NAMALWA (cell line): ENCODE measurements at places on chromosomes 11 and 22.

DNA sequence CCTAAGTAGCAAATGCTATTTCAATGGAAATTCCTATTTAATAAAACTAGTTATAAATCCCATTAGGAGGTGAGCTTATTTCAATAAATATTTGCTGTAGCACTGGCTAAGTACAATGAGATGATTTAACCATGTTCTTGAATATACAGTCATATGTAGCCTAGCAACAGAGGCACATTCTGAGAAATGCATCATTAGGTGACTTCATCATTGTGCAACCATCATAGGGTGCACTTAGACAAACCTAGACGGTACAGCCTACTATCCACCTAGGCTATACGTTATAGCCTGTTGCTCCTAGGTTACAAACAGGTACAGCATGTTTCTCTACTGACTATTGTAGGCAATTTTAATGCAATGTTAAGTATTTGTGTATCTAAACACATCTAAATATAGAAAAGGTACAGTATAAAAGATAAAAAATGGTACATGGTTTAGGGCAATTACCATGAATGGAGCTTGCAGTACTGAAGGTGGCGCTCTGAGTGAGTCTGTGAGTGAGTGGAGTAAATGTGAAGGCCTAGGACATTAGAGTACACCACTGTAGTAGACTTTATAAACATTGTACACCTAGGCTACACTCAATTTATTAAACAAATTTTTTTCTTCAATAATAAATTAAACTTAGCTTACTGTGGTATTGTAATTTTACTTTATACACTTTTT lies 350.1 kb downstream of the CASP12 start:
- DNase-seq, result peak; percentile 17

DNA sequence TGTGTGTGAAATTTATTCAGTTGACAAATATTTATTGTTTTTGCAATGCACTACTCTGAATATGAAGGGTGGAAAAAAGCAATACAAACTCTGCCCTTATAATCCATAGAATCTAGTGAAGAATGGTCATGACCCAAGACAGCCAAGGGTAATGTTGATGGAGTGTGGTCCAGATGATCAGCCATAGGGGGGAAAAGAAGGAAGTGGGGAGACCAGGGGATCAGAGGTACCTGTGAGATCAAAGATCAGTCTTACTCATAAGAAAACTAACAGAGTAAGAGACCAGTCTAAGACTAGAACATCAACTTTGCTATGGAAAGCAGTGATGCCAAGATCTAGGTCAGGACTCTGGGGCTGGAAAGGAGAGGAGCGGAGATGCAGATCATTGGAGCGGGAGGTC lies 47.0 kb upstream of the ETS1 start:
- DNase-seq, result no peak

GRCh38 chr11:110242188-110242587 lies 54.2 kb downstream of the RDX start:
- no peak for DNase-seq

DNA sequence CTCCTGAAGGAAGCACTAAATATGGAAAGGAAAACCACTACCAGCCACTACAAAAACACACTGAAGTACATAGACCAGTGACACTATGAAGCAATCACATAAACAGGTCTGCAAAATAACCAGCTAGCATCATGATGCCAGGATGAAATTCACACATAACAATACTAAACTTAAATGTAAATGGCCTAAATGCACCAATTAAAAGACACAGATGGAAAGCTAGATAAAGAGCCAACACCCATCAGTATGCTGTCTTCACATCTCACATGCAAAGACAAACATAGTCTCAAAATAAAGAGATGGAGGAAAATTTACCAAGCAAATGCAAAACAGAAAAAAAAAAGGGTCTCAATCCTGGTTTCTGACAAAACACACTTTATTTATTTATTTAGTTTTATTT lies 171.7 kb downstream of the TTC28 start:
- DNase-seq, result no peak

DNA sequence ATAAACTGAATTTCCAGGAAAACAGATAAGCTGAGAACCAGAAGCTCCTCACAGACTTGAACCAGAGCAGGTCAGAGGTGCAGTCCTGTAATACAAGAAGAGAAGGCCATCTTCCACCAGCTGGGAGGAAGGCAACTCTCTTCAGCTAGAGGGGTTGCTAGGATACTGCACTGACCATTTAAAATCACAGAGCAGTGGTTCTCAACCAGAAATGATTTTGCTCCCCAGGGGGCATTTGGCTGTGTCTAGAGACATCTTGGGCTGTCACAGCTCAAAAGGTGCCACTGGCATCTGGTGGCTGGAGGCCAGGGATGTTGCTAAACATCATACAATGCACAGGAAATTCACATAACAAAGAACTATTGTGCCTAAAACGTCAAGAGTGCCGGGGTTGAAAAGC lies 17.2 kb downstream of the OPCML start:
- DNase-seq, result no peak

DNA sequence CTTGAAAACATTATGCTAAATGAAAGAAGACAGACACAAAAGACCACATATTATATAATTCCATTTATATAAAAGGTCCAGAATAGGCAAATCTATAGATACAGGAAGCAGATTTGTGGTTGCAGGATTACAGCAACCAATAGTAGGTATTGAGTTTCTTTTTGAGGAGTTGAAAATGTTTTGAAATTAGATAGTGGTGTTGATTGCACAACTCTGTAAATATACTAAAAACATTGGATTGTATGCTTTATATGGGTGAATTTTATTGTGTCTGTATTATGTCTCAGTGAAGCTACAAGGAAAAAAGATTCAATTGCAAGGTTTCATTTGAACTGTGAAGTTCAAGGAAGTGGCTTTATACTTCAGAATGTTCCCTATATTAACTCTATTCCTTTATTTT lies 3.0 kb upstream of the RRAS2 start:
- DNase-seq, result no peak

- DNase-seq, result no peak
These were observed 105.0 kb upstream of the SESN3 start for GRCh38 chr11:95335989-95336388.

- DNase-seq, result no peak
These were observed 1.4 kb upstream of the BACE1-AS start for GRCh38 chr11:117289795-117290194.

- DNase-seq, result no peak
These were observed 276.2 kb downstream of the METTL15 start for GRCh38 chr11:28384418-28384817.

DNA sequence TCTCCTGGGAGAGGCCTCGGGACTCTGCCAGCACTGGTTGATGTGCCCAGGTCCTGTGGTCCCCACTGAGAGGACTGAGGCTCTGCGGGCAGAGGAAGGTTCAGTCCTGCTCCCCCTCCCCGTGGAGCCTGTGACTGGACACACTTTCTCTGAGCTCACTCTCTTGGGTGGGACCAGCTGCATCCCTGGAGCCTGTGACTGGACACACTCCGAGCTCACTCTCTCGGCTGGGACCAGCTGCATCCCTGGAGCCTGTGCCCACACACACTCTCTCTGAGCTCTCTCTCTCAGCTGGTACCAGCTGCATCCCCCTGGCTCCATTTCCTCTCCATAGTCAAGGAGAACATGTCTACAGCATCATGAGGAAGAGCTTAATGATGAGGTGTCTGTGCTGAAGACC lies 39.5 kb downstream of the TOLLIP start:
- no peak for DNase-seq

DNA sequence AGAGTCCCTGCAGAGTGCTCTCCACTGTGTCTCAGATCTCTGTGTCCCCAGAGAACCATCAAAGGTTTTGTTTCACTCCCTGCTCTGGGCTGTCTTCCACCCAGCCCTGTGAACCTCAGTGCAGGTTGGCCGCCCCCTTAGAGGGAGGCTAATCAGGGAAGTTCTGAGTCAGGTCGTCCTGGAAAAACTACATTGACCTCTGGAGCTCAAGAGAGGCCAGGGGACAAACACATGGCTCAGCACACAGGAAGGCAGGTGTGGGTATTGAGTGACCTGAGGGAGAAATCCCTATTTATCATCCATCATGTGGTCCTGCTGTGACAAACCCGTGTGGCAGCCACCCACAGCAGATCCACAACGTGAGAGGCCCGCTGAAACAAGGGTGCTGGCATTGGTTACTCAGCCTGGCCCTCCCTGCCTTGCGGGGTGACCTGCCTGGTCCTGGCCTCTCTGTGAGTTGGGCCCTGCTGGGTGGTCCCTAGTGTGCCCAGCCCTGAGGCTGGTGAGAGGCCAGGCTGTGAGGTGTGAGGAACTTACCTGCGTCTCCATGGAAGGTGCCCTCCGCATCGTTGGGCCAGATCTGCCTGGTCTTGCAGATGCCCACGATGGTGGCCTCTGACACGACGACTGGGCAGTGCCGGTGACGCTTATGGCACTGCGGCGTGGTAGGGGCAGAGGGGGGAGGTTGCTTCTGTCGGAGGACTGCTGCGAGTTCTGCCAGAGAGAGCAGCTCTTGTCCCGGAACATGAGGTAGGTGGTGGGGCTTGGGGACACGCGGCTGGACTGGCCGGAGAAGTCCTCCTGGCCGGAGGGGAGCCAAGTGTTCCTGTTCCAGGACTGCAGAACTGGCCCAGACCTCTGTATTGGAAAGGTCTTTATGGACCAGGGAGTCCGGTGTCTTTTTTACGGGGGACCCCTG lies 669 bp upstream of the BCR start:
- DNase-seq, result peak; percentile 61

- no peak for DNase-seq
These were observed 7.7 kb upstream of the PANX1 start for GRCh38 chr11:94120946-94121345.

DNA sequence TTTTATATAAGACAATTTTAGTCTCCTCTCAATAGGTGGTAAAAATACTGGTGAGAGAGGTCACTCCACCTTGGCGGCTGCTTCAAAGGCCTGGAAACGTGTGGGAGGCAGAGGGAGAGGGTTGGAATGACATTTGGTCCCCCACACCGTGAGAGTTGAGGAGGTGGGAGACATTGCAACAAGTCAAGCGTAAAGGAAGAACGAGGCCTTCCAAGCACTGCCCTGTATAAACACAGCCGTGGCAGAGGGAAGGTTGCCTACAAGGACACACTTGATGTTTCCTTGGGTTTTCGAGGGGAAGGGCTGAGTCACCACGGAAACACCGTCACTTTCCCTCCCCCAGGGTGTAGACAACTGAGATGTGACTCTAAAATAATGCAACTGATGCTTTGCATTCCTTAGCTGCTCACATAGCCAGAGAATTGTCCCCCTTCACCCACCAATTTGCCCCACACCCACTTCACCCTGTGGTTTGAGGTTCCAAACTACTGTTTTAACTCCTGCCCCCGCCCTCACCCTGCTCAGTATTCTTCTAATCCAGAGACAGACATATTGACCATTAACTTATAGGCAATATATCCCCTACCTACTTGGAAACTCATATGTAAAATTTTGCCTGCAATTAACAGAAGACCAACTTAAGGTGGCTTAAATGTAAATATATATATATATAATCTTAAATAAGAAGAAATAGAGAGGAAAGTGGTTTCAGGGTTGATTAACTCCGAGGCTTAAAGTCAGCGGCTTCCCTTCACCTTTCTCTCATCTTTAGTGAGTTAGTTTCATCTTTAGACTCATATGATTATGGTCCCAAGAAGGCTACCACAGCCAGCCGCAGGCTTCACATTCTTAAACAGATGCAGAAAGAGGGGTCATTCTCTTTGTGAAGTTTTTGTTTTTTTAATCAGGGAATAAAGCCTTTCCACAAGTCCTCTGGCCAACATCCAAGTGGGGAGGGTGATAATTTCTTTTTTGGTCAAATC lies 54.1 kb upstream of the BDNF start:
- no peak for DNase-seq
